Neural progenitor cell (in vitro differentiated cells): ENCODE measurements at places on chromosomes 16 and 17.

GRCh38 chr16:66069587-66069986 is 296.9 kb upstream of the CDH5 start:
- no peak for DNase-seq

DNA sequence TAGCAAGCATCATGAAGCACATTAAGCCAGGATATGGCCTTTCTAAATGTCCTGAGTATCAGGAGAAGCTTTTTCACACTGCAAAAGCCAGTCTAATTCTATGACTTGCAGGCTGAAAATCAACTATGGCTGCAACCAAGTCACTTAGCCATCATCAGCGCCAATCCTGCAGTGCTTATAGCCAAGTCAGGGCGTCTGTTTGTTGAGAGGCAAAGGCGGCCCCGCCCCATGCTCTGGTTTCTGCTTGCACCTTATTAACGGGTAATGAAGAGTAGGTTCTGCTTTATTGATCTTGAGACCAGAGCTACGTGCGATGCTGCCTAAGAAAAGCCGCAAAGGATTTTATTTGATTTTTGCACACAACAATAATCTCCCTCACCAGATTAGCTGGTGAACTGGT is 88.4 kb downstream of the CDH13 start:
- no peak for DNase-seq

GRCh38 chr17:66423056-66423955 is 120.9 kb downstream of the PRKCA start:
- DNase-seq, result no peak

DNA sequence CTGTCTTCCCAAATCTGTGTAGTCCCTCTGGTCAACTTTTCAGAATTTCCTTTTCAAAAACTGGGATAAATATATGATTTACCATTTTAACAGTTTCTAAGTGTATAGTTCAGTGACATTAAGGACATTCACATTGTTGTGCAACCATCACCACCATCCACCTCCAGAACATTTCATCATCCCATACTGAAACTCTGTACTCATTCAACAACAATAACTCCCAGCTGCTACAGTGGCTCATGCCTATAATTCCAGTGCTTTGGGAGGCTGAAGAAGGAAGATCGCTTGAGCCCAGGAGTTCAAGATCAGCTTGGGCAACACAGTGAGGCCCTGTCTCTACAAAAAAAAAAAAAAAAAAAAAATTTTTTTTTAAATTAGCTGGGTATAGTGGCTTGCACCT is 131.0 kb downstream of the AATF start:
- no peak for DNase-seq

- DNase-seq, result no peak
Observed at GRCh38 chr16:25040543-25040942, 25.4 kb upstream of the ARHGAP17 start.

DNA sequence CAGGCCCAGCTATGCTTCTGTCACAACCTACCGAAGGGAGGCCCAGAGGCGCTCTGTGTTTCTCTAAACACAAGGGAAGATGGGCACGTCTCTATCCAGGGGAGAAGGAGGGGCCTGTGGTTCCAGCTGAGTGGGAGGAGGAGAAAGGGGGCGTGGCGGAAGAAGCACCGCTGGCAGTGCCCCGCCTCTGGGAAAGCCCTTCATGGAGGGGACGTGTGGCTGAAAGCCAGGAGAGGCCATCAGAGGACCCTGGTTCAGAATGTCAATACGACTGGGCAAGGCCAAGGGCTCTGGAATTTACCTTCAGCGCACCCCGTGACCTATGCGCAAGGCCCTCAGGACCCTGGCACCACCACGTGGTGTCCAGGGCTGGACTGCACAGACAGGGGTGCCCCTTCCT is 12.3 kb upstream of the SLC38A8 start:
- peak; percentile 71 for DNase-seq

- DNase-seq, result no peak
Observed at GRCh38 chr17:7992924-7993323, 9.5 kb upstream of the GUCY2D start.

DNA sequence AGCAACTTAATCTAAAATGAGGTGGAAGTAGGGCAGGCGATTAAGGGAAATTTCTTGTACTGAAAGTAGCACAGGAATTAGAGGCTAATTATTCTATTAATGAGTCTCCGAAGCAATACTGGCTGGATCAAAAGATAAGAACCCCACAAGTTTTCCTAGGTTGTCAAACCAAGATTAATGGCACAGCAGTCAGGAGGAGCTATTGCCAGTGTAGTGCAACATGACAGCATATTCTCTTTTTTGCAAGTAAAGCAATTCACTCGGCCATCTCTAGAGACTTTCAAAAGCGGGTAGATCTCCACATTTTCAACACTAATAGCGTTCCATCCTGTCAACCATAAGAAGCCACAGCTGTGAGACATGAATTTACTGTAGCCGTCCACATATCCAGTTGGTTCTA is 81.2 kb downstream of the CYB561 start:
- DNase-seq, result no peak

- DNase-seq, result peak; percentile 92
Observed at GRCh38 chr17:8118769-8119580, 661 bp upstream of the ALOXE3 start.

GRCh38 chr17:47165137-47165536 is 24.0 kb downstream of the CDC27 start:
- no peak for DNase-seq

DNA sequence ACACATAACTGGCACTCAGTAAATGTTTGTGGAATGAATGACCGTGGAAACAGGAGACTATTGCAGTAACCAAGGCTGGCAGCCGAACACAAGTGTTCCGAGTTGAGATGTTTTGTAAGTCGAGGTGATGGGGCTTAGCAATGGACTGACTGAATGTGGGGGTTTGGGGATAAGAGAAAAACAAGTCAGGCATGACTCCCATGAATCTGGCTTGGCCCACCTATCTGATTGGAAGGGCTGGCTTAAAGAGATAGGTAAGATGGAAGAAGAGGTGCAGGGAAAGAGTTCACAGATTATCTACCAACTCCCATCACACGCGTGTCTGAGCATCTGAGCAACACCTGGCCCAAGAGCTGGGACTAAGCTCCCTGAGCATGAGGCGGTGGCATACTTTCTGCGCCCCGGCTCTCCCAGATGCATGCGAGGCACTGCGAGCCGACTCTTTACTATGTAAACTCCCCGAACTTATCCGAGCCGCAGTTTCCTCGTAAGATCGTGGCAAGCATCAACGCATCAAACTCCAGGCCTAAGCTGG is 539 bp downstream of the IFT20 start:
- DNase-seq, result no peak
